ENCODE measurements at places on chromosomes 3 and 15. TPM values are rescaled to one million over a fixed set of nuclear protein-coding genes. Genes with fewer than 3 reads are reported as not detected.
A peak's percentile ranks its signal among the peaks of the same experiment; 100 is the strongest.

- no peak for DNase-seq
Observed at GRCh38 chr3:185960522-185961288, 22.9 kb upstream of the TRA2B start.

DNA sequence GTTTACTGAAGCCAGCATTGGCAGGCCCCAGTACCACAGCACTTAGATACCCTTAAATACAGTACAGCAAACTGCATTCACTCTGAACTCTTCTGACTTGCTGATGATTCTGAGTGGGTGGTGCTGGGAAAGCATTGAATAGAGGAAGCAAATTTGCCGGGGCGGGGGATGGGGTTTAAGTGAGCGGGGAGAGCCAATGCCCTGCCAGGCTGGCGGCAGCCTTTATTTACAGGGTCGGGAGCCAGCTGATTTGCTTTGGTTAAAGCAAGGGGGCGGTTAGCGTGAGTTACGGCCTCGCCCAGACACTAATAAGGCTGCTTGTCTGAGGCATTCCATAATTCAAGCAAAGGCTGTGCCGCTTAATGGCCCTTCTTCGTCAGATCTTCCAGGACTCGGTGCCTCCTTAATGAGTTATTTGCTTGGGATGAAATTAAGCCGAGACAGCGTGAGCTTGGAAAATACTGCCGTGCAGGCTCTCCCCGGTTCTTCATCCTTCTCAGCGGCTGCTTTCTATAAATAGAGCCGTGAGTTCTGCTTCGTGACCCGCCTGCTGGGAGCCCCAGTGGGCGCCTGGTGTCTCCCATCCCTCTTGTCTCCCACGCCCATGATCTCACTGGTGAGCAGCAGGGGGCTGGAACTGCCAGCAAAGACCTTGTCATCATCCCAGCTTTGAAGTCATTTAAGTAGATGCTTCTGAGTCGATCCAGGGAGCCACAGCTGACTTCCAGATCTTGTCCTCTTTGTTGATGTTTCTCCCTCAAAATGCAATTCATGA, 25.8 kb downstream of the SPSB4 start:
- DNase-seq = peak; percentile 96

- no peak for DNase-seq
Observed at GRCh38 chr3:37824090-37824953, 37.4 kb upstream of the CTDSPL start.

GRCh38 chr3:126540342-126540849, 16.4 kb downstream of the CHST13 start:
- DNase-seq = peak; percentile 11

The CAND2 gene
- polyA plus RNA-seq = 3.9 TPM

The RYR3 gene
- polyA plus RNA-seq = 0.90 TPM

The ZNF385D gene
- 1.4 TPM for polyA plus RNA-seq

Measured in kidney (tissue), 22 donors.